ENCODE measurements at places on chromosomes 4 and X.

DNA sequence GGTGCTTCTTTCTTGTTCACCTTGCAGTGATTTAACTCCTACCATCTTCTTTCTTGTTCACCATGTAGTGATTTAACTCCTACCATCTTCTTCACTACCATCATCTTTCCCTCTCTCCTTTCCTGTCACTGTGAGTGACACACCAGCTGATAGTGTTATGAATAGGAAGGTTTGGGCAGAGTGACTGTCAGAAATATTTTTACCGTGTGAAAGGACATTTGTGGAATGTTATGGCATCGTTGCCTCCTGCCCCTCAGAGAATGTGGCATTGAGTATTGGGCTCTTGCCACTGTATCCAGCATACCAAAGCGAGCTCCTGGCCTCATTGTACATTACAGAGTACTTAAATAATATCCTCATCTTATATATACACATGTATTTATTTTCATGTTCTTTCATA lies 90.8 kb upstream of the AMOT start:
- no peak for DNase-seq

GRCh38 chr4:132593717-132594400 lies 555.2 kb upstream of the PCDH10 start:
- no peak for DNase-seq

DNA sequence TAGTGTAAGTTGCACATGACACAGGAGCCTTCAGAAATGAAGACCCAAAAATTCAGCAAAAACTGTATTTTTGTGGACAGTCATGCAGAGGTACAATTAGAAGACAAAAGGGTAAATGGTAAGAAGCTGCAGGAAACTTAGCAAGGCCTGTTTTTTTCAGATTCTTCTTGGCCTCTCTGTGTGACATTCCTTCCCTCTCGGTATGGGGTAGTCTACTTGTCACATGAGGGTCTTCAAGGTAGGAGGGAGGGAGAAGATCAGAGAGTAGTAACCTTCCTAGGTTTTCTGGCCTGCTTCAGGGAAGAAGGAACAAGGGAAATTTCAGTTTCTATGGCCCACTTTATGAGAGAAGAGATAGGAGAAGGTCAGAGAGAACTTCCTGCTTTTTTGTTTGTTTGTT lies 230.4 kb upstream of the PPP1R2C start:
- no peak for DNase-seq

- no peak for DNase-seq
These were observed 937.2 kb upstream of the GRID2 start for GRCh38 chr4:91366554-91366953.

- DNase-seq: no peak
These were observed 62.6 kb downstream of the PKD2 start for GRCh38 chr4:88070031-88070430.

DNA sequence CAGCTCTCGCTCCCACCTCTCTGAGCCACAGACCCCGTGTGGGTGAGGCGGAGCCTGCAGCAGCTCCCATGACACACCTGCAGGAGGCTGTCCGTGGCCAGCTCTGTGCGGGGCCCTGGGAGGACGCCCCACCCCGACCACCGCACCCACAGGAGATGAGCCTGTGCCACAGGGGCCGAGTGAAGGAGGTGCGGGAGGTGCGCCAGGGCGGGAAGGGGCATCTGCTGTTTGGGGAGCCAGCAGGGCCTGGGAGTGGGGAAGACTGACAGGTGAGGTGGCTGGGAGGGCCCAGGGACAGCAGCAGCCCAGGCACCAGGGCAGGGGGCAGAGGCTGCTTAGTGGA lies 52.0 kb downstream of the ACOX3 start:
- no peak for DNase-seq

GRCh38 chrX:72018277-72019112 lies 107.8 kb downstream of the NHSL2 start:
- peak; percentile 53 for DNase-seq

GRCh38 chrX:123083924-123084323 lies 100.2 kb upstream of the GRIA3 start:
- DNase-seq: no peak

GRCh38 chr4:55483315-55483714 lies 63.4 kb downstream of the CLOCK start:
- no peak for DNase-seq

- DNase-seq: no peak
These were observed 160.0 kb upstream of the NHS start for GRCh38 chrX:17214962-17215361.

- DNase-seq: no peak
These were observed 217.3 kb downstream of the CHRDL1 start for GRCh38 chrX:110578270-110578669.

GRCh38 chr4:65893271-65893670 lies 223.0 kb upstream of the EPHA5 start:
- no peak for DNase-seq

GRCh38 chrX:3940000-3940610 lies 226.7 kb upstream of the PRKX start:
- DNase-seq: no peak

DNA sequence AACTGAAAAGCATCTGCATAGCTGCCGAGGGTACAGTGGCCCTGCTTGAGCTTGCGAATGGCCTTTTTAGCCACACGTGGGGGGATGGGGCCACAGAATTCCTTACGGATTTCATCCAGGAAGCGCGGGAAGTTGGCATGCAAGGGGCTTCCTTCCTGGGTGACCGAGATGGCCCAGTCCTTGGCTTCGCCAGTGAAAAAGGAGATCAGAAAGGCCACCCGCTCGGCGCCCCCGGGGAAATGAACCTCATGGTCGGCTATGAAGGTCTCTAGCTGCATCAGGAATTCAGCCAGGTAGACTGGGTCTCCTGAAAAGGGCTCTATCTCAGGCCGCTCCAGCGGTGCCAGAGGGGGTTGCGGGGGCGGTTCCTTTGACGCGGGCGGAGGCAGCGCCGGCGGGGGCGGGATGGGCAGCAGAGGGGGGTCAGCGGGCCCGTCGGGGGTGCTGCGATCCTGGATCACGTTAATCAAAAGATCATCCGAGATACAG lies 909 bp downstream of the RTL5 start:
- no peak for DNase-seq

DNA sequence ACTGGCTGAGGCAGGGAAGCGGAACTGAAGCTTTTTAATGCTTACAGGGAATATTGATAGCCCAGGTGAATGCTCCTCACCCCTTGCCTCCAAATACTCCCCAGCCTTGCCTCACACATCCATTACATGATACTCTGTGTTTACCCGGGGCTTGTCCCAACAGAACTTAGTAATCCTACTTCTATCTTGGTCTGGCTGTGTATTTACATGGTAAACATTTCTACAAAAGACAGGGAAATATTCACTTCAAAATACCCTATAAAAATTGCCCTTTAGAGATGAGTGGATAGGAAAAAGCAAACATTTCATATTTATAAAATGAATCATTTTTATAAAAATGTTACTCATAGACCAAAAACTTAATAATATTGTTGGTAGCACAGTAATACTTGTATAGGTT lies 120.1 kb downstream of the NHS start:
- no peak for DNase-seq

DNA sequence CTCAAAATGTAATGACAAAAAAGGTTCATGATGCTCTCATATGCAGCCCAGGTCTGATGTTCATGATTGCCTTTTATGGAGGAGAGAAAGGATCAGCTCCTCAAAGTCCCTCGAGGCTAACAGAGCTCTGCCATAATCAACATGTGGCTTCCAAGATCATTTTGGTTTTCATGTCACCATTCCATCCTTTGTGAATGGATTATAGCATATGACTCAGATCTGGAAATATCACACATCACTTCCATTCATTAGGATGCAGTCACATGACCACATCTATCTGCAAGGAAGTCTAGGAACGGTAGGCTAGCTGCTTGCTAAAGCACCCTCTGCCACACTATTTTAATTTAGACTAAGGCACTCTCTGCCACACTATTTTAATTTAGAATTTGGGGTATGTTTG lies 77.6 kb downstream of the COX18 start:
- DNase-seq: no peak
